ENCODE measurements at places on chromosomes 5 and 9.

- DNase-seq = no peak
Observed at GRCh38 chr9:110997847-110998246, 40.4 kb downstream of the LPAR1 start.

- DNase-seq = no peak
Observed at GRCh38 chr9:137421838-137422603, 941 bp downstream of the EXD3 start.

DNA sequence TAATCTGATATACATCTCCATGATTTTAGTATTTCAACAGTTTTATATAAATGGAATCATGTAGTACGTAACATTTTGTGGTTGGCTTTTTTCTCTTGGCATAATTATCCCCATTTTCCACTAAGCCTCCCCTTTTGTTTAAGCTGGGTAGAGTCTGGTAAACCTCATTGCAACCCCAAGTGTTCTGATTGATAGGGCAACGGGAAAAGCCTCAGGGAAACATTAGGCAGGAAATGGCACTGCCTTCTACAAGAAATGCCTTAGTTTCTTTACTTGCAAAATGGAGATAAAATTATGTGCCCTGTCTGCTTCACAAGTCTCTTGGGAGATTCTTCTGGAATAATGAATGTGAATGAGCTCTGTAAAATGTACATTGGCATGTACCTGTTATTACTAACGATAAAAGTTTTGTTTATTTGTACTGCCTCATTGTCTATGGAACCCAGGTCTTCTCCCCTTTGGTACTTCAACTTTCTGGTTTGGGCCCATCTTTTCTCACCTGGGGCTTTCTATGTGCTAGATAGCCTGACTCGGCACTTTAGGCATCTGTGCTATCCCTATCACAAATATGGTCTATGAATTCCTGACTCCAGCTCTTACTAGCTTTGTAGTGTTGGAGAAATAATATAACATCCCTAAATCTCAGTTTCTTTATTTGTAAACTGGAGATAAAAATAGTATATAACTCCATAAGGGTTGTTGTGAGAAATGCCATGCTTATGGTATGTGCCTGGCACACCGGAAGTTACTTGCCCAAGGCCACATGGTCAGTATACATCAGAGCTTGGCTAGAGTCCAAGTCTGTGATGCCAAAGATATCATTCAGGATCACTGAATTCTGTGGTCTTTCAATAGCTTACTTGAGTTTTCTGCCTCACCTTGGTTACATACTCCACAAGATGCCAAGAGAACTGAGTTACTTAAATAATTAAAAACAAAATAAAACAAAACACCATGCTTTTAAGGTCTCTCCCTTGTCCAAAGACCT lies 48.2 kb upstream of the ZNF169 start:
- DNase-seq = no peak

- DNase-seq = no peak
Observed at GRCh38 chr9:123662057-123662776, 267.7 kb downstream of the DENND1A start.

- DNase-seq = no peak
Observed at GRCh38 chr9:122320413-122320881, 50.4 kb upstream of the PTGS1 start.

DNA sequence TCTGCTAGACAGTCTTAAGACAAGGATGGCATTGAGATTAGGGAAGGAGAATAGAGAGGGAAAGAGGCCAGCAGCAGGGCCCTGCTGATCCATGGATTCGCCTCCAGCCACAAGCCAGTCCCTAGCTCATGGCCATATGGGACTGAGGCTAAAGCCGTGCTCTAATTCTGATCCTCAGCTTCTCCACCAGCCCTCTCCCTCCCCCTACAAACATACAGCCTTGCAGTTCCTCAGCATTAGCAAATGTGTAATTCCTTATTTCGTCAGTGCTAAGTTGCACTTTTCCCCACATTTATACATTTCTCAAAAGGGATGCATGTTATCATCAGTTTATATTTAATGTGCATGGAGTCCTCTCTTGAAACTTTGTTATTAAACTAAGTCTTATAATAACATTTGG lies 34.8 kb downstream of the ZNF462 start:
- no peak for DNase-seq

- DNase-seq = no peak
Observed at GRCh38 chr5:157971571-157972216, 112.7 kb upstream of the CLINT1 start.
